ENCODE measurements at places on chromosomes 2 and 18.
A peak's percentile ranks its signal among the peaks of the same experiment; 100 is the strongest.

DNA sequence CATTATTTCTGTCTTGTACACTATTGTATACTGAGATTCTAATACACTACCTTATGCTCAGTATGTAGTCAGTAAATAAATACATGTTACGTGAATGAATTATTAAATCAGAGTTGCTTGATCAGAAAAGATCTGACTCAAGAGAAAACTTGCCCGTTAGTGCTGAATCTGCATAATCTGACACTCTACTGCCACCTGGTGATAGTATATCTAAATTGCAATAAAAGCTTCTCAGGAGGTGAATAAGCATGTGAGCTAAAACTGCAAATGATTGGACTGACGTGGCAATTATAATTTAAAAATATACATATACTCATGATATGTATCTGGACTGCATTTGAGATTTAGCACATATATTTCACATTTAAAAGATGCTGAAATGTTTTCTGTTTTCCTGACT, 70.4 kb downstream of the KIAA1328 start:
- DNase-seq, result no peak

DNA sequence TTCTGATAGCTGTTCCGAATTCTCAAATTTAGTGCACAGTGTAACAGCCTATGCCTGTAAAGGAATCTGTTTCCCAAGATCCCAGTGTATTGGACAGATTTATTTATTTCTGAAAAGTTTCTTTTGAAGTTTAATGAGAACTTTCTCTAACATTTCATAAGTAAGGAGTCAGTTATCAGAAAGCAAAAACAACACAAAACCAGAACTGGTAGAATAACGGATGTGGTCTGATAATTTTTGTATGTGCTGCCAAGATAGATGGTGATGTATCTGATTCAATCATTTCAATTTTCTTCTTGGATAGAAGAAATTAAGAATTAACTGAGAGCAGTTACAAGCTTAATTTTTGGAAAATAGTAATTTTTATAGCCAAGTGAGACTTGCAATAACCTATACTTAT, 374.3 kb downstream of the SOCS6 start:
- no peak for DNase-seq

DNA sequence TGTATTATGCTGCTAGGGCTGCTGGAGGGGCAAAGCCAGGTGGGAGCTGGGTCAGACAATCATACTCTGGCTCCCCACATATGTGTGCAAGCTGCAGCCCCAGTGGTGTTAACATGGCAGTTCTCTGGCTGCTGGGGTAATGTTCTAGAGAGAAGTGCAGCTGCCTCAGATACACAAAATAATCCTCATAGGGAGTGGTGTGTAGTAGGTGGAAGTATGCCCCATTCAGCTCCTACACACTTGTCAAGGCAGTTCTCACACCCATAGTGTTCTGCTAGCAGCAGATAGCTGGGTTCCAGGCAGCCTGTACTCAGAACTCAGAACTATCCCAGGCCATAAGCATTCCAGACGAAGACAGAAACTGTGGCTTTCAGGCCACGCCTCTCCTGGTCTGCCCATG, 87.9 kb upstream of the NT5C1B start:
- no peak for DNase-seq

DNA sequence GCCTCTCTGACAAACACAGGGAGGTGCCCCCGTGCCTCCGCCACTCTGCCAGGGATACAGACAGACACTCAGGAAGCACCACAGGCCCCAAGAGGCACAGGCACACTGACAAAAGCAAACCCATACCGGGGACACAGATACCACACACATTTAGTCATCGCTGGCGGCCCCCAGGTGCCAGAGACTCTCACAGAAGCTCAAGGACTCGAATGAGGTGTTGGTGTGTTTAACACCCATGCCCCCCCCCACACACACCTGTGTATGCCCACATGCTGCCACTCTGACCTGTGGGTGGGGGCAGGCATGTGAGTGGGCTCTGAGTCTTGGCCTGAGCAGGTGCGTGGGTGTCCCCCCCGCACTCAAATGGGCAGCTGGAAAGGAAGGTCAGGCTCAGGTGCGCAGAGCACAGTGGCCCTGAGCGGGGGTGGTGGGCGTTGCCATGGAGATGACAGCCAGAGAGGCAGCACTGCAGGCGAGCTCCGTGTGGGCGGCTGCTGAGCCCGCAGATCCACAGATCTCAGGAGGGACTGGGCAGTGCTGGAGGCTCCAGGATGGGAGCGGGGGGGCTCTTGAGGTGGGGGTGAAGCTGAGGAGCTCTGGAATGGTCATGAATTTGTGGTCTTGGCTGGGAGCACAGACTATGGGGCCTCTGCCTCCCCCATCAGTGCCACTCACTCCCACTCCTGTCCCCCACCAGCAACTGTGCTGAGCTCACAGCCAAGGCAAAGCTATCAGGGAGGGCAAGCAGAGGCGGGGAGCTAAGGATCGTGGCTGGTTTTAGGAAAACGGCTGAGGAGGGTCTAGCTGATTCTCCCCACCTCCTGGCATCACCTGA, 73.9 kb upstream of the TAF1B start:
- no peak for DNase-seq

DNA sequence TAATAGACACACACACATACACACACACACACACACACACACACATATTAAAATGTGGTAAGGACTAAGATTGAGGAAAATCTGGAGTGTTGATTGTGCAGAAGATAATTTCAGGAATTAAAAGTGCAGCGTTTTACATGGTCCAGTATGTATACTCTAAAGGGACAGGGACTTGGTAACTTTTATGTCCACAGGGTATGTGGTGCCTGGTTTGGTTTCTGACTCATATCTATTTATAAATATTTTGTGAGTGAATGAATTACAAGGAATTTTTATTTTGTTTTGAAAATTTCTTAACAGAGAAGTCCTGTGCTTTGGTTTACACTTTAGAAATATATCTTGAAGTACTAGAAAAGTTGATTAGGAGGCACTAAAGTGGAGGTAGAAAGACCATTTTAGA, 287.7 kb upstream of the NXPH2 start:
- no peak for DNase-seq

DNA sequence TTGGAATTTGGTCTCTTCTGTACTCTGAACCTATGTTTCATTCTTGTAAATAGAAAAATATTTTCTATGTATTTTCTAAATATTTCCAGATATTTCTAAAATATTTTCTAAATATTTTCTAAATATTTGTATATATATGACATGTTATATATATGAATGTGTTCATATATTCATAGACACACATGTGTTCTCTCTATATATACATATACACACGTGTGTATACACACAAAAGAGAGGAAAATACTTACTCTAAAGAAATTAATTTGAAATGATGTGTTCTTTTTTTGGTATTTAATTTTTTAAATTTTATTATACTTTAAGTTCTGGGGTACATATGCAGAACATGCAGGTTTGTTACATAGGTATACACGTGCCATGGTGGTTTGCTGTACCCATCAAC, 589.6 kb downstream of the LRRTM4 start:
- DNase-seq, result no peak

GRCh38 chr2:27993402-27993787, 102.9 kb downstream of the BABAM2 start:
- peak; percentile 36 for DNase-seq

GRCh38 chr2:71226096-71226964, 573 bp downstream of the PAIP2B start:
- no peak for DNase-seq

DNA sequence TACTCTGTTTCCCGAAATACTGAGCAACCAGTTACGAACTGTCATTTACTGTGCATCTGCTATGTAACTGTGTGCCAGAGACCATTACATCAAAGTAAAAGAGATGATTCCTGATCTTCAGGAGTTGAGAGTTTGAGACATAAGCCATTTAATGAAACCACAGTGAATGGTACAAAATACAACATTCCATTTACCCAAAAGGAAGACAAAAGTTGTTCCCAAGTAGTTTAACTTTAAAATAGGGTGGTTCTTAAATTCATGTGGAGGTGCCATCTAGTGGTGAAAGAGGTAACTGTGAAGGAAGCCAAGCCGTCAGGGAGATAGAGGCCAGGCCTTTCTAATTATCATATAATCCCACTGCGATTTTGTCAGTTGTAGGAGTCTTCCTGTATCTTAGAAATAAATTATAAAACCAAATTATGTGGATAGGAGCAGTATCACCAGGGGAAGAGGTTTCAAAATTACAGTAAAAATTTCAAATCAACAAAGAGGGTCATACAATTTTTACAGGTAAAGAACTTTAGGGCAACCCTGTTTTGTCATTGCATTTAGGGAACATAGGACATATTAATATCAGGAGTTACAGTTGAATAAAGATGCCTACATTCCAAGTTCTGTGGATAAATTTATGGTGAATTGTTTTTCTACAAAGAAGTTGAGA, 67.7 kb downstream of the EPAS1 start:
- DNase-seq, result peak; percentile 80

GRCh38 chr2:168182550-168183249, 64.7 kb downstream of the STK39 start:
- no peak for DNase-seq

- no peak for DNase-seq
Observed at GRCh38 chr2:205409411-205409810, 272.9 kb upstream of the NRP2 start.

- no peak for DNase-seq
Observed at GRCh38 chr18:568731-569130, 11.4 kb upstream of the CETN1 start.

DNA sequence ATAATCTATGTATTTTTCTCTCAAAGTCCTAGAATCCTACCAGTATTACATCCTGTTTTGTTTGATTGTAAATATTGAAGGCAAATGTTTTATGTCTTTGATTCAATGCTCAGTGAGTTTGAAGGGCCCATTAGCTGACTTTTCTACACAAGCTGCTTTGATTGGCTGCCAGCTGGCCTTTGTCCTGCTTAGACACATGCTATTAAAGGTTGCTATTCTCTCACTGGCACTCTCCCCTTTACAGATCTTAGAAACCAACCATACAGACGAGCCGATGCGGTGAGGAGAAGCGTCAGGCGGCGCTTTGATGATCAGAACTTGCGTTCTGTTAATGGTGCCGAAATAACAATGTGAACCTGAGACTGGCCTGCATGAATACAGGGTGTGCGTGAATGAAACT, 69.7 kb downstream of the PRPF40A start:
- peak; percentile 47 for DNase-seq

DNA sequence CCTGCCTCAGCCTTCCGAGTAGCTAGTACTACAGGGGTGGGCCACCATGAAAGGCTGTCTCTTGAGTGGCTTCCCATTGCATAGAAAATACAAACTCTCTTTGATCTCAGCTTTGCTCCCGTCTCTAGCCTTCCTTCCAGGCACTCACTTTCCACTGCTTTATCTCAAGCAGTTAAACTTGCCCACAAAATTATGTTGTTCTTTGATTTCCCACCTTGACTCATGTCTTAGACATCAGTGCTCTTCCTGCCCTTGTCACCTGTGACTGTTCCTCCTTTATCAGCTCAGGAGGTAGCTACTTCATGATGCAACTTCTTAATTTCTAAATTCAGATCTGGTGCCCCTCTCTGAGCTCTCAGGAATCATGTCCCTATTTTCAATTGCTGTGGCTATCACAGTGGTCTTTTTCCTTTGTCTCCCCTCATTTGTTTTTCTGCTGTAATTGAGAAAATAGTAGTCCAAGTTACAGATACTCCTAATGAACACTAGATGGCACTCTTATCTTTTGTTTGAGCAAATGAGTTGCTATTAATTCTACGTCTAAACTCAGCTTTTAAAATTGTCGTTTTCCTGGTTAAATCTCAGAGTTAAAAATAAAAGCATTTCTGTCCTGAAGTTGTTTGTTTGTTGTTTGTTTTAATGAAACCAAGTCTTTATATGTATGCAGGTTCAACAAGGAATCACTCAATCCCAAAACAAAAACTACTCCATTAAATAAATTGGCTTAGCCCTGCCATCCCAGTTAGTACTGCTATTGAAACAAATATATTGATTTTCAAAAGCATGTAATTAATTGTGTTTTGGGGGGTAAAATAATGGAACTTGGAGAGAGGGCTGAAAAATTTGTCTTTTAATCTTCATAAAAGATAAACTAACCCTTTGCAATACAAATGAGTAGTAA, 46.9 kb upstream of the GREB1L start:
- peak; percentile 64 for DNase-seq

DNA sequence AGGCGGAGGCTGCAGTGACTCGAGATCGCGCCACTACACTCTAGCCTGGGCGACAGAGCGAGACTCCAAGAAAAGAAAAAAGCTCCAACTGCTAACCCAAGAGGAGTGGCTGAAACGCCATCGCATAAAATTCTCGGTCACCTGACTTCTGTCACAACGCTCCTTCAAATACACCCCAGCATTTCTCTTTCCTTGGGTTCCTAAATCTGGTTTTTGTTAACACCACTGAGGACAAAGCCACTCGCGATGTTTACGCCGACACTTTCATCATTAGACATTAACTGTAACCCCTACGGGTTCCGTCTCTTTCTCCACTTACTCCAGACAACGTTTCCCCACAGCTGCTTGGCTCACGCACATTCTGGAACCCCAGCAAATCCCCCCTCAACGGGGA, 679 bp downstream of the CLK1 start:
- DNase-seq, result no peak

DNA sequence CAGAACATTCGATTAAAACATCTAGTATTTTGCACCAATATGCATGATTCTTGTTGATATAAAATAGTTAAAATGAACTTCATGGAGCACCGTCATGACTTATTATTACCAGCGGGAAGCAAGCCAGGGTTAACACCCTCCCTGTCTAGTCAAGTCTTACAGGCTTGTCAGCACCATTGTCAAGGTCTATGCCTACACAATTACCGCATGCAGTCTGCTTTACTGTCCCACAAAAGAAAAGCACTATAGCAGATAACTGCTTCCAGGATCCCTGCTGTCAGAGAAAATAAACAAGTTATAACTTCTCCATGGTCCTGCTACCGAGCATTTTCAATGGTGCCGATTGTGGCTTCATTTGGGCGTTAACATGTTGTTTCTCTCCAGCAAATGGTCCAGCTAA, 968.0 kb upstream of the FAM98A start:
- no peak for DNase-seq

- no peak for DNase-seq
Observed at GRCh38 chr2:177888581-177888980, 184.0 kb downstream of the PDE11A start.

GRCh38 chr2:96146153-96146880, 1.1 kb upstream of the DUSP2 start:
- DNase-seq, result no peak

- peak; percentile 37 for DNase-seq
Observed at GRCh38 chr2:26347286-26347865, 787 bp upstream of the ADGRF3 start.

- no peak for DNase-seq
Observed at GRCh38 chr2:41948397-41948763, 99.4 kb upstream of the PKDCC start.

- no peak for DNase-seq
Observed at GRCh38 chr2:202636213-202636513, 1.4 kb downstream of the FAM117B start.

- no peak for DNase-seq
Observed at GRCh38 chr2:129619471-129619870, 360.0 kb upstream of the RAB6C start.

GRCh38 chr2:17583166-17583565, 42.7 kb downstream of the VSNL1 start:
- peak; percentile 49 for DNase-seq

DNA sequence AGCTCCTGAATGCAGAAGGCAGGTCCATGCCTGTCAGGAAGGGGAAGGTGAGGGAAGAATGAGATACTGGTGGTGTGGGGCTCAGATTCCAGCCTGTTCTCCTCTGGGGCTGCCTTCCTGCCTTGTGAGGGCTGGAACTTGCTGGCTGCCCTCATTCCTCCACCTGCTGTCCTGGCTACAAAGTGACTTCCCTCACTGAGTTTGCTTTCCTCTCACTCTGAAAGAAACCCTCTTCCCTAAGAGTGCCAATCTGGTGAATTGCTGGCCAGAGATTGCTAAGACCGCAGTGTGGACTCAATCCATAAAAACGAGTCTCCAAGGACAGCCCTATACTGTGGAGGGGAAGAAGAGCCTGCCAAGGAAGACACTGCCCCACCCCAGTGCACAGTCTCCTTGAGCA, 664.4 kb upstream of the HS6ST1 start:
- DNase-seq, result no peak

All from cardiac fibroblast (primary cell).